ENCODE measurements at places on chromosomes 11 and 22. TPM values are rescaled to one million over a fixed set of nuclear protein-coding genes. Genes with fewer than 3 reads are reported as not detected.

The APOL1 gene
- total RNA-seq, result 1.5 TPM

The TRIM29 gene
- total RNA-seq, result not detected

The TECTA gene
- 0.52 TPM for total RNA-seq

The SLC6A5 gene
- not detected for total RNA-seq

The OR10G6 gene
- not detected for total RNA-seq

The CNGA4 gene
- not detected for total RNA-seq

The OR56A1 gene
- total RNA-seq, result not detected

The FGF19 gene
- not detected for total RNA-seq

The KRTAP5-11 gene
- not detected for total RNA-seq

The GGTLC3 gene
- not detected for total RNA-seq

The UVRAG gene
- total RNA-seq, result 60.3 TPM

The SHISA8 gene
- not detected for total RNA-seq

The ARHGEF17 gene
- total RNA-seq, result 48.4 TPM

The SLC25A18 gene
- total RNA-seq, result not detected

The ALDH3B1 gene
- total RNA-seq, result 0.52 TPM

The NTM gene
- 0.54 TPM for total RNA-seq
